ENCODE measurements at places on chromosomes 3 and 15.
A peak's percentile ranks its signal among the peaks of the same experiment; 100 is the strongest.

- peak; percentile 27 for DNase-seq
Observed at GRCh38 chr15:57866149-57866736, 159.7 kb downstream of the POLR2M start.

GRCh38 chr3:123941121-123941520 lies 19.9 kb downstream of the CCDC14 start:
- DNase-seq: no peak

- DNase-seq: no peak
Observed at GRCh38 chr3:4495294-4496086, 2.3 kb downstream of the ITPR1 start.

- DNase-seq: peak; percentile 91
Observed at GRCh38 chr3:110568246-110568645, 503.4 kb upstream of the NECTIN3 start.
